ENCODE measurements at places on chromosomes 5 and 9.

DNA sequence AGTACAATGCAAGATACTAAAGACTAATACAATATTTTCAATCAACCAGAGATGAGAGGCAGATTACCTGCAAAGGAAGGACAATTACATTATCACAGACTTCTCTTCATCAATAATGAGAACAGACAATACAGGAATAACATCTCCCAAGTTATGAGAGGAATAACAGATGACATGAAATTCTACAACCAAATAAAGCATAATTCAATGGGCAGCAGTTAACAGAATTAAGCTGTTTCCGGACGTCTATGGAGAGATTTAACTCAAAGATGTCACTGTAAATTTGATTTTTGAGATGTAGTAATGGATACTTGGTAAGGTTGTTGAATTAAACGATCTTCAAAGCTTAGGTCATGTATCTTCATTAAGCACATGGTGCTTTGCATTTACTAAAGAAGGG lies 19.8 kb upstream of the PARP8 start:
- DNase-seq = no peak

DNA sequence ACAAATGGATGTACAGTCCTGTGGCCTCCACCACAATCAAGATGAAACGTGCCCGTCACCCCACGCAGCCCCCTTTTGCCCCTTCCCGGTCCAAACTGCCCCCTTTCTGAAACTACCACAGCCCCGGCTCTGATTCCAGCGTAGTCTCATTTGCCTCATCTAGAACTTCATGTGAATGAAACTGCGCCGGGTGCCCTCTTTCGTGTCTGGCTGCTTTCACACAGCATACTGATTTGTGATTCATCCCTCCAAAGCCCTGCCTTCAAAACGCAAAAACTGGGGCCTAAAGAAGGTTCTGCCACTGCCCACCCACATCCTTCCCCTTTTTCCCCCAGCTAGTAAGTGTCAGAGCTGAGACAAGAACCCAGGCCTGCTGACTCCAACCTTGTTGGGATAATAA lies 31.5 kb upstream of the NCS1 start:
- DNase-seq = no peak

- no peak for DNase-seq
These were observed 35.9 kb downstream of the TGFBR1 start for GRCh38 chr9:99140685-99141314.

GRCh38 chr9:134101623-134102149 lies 33.9 kb upstream of the BRD3 start:
- no peak for DNase-seq

GRCh38 chr9:136761545-136761981 lies 2.8 kb downstream of the LCN15 start:
- DNase-seq = no peak

GRCh38 chr5:135434591-135435466 lies 12.3 kb downstream of the DCANP1 start:
- DNase-seq = no peak

DNA sequence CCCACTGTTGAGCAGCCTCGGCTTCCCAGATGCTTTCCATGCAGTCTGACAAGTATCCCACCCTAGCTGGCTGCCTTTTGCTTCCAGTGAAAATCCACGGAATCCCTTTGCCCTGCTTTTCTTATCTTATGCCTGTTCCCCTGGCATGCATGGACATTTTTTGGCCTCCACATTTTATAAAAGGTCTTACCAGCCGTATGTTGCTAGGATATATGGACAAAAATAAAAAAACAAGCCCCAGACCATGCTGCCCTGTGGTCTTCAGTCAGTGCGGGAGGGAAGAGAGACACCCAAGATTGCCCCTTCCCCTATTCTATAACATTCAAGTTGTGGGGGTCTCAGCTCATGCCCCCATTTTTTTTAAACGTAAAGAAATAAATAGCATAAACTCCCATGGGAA lies 129.6 kb downstream of the COL23A1 start:
- DNase-seq = no peak

DNA sequence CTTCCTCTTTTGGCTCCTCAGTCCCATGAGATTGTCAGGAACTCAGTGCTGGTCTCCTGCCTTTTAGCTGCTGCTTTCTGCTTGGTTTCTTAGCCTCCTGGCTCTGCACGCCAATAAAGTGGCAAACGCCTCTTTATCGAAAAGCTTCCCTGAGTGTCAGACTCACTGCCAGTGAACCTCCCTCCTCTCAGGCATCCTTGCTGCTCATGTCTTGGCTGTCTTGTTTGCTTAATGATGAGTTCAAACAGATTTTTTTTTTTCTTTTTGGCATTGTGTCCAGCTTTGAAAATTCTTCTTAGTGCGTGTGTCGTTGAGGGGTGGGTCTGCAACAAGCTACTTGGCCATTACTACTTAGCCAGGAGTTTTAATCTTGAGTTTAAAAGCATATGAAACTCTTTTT lies 14.9 kb downstream of the RASGRF2 start:
- DNase-seq = no peak

- no peak for DNase-seq
These were observed 171.2 kb downstream of the CCDC171 start for GRCh38 chr9:15724016-15724415.

- no peak for DNase-seq
These were observed 271.2 kb downstream of the EDIL3 start for GRCh38 chr5:84113246-84114105.

- DNase-seq = no peak
These were observed 28.1 kb upstream of the SPATA31E1 start for GRCh38 chr9:87854580-87854955.

DNA sequence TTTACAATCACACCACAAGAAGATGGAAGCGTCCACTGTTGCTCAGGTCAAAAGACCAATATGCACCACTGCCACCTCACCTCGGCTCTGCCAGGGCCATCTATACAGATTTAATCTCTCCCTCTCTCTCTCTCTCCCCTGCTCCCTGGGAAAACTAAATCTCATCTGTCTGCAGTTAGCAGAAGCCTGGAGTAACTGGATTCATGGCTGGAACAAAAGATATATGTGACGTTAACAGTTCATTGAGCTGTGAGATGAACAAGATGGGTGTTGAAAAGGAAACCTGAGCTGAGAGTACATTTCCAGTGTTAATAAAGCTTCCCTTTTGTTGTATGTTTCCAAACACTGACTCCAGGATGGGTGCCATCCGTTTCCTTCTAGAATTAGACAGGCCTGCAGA lies 369.7 kb downstream of the CDK5RAP2 start:
- DNase-seq = no peak

DNA sequence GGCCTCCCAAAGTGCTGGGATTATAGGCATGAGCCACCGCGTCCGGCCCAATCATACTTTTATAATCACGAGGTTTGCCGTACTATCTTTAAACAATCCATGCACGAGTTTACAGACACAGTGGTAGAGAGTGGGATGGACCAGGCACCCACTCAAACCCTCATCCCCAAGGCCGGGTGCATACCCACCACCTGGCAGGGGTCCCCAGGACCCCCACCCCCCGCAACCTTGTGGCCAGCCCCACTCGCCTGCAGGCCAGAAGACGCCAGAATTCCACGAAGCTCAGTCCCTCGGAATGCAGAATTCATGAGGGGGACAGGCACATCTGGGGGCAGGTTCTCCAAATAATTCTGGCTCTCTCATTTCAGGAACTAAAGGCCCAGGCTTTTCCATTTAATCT lies 17.1 kb downstream of the NACC2 start:
- no peak for DNase-seq

GRCh38 chr5:133154274-133155075 lies 102.7 kb downstream of the HSPA4 start:
- no peak for DNase-seq

- no peak for DNase-seq
These were observed 112.9 kb downstream of the SPATA31D1 start for GRCh38 chr9:82101475-82101874.

- no peak for DNase-seq
These were observed 32.4 kb downstream of the LHX3 start for GRCh38 chr9:136172412-136173079.

- DNase-seq = no peak
These were observed 1860.0 kb upstream of the WWC1 start for GRCh38 chr5:166431456-166431855.

- no peak for DNase-seq
These were observed 598 bp upstream of the TMED7 start for GRCh38 chr5:115626445-115626823.

- no peak for DNase-seq
These were observed 167.8 kb downstream of the PAM start for GRCh38 chr5:102922799-102923477.

GRCh38 chr5:147481376-147481775 lies 28.5 kb downstream of the DPYSL3 start:
- DNase-seq = peak; percentile 85

DNA sequence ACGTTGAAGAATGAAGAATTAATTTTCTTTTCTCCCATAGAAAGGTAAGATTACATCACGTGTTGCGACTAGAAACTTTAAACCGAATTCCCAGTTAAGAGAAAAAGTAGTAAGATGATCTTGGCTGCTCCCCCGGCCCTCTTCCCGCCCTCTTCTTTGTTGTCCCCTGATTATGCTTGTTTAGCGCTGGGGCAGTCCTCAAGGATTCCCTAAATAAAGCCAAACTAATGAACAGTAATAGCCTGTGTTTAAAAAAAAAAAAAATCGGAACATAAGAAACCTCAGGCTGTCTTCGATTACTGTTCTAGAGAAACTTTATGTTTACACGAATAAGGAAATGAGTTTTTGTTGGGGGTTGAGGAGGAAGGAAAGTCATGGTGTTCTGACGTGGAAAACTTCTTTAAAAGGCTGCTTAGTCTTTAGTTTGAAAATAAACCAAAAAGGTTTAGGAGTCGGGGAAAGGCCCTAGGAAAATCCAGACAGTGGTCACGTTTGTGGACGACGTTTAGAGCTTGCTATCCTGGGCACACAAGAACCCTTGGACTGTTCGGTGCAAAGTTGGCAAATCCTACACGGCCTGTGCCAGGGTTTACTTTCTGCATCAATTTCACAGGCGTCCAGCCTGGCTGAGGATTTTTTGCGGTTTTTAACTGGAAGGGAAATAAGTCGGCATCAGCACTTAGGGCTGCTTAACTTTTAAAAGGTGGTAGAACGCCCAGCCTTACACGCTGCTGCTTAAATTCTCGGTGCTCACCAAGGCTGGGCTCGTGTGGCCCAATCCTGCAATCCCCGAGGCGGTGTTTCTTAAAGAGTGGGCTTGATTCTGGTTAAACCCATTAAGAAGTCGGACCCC lies 1.1 kb upstream of the MAT2B start:
- no peak for DNase-seq

DNA sequence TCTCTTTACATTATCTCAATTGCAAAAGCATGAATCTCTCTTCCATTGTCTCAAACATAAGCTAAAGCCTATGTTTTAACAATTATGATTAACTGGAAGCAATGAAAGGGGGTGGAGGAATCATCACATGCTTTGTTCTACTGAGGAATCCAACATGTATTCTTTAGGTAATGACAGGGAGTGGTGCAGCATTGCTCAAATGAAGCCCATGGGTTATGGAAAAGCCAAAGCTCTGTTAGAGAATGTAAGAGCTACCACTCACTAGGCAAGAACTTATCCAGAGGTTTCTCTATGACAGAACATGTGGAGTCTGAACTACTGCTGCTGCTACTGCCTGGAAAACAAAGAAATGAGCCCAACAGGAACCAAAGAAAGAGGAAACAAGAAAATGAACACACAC lies 28.7 kb downstream of the KIF3A start:
- DNase-seq = no peak

DNA sequence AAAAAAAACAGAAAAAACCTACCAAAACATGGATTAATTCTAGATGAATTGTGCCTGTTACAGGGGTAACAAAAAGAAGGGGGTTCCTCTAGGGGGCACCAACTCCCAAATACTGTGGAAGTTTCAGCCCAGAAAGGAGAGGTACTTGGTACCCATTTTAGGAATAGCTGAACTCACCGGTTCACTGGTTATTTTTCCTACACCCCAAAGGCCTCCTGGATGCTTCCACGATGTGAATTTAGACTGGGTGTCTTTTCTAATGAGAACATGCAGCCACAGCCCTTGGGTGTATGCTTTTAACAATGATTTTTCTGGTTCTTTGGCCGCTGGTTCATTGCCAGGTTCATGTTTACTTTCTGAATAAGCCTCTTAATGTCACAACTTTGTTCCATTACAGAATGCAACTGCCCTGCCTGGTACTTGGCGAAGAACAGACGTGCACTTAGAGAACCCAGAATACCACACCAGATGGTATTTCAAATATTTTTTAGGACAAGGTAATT lies 46.7 kb downstream of the GARNL3 start:
- DNase-seq = no peak

GRCh38 chr9:133729617-133730281 lies 8.4 kb downstream of the SARDH start:
- no peak for DNase-seq

DNA sequence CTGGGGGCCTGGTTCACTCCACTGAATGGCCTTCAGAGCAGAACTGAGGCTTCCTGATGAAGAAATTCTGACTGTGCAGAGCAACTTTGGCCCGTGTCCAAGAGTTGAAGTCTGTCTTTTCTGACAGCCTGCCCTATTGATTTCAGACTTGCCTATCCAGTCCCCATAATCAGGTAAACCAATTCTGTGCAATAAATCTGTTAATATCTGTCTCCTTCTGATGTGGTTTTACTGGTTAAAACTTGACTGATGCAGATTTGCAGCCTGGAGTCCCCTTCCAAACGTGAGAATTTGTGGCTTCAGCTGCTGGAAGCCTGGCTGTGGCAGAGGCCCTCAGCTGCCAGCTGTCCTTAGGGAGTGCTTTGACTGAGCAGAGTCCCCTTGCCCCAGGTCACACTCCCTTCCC lies 283.9 kb upstream of the ANKRD55 start:
- no peak for DNase-seq

DNA sequence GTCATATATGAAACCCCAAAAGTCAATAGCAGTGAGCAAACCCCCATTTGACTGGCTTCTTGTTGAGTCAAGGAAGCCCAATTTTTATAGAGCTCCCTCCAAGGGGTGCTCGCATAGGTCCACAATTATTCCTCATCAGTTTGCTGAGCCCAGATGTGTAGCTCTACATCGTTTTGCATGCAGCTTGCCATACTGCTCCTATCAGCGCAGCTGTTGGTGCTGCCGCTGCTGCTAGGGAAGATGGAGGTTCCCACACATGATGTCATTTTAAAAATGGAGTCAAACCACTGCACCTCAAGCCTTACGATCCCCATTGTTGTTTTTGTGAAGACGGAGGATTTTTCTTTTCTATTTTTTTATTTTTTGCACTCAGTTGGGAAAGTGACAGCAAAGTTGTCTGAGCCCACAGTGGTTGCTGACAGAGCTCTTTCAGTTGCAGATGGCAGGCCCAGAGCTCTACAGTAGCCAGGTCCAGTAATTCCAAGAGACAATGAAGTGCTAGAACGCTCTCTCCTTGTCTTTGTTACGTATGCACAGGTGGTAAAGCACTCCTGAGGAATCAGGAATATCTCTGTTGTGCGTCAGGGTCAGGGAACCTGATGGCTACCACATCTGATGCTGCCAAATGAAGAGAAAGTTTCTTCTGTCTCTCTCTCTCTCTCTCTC lies 23.2 kb upstream of the C5orf63 start:
- DNase-seq = no peak

- DNase-seq = no peak
These were observed 616.1 kb upstream of the RGMB start for GRCh38 chr5:98157368-98157767.

GRCh38 chr9:131676431-131676972 lies 63.4 kb downstream of the RAPGEF1 start:
- no peak for DNase-seq

Measured in AG04449 (cell line).